ENCODE measurements at places on chromosomes 1 and 21.

DNA sequence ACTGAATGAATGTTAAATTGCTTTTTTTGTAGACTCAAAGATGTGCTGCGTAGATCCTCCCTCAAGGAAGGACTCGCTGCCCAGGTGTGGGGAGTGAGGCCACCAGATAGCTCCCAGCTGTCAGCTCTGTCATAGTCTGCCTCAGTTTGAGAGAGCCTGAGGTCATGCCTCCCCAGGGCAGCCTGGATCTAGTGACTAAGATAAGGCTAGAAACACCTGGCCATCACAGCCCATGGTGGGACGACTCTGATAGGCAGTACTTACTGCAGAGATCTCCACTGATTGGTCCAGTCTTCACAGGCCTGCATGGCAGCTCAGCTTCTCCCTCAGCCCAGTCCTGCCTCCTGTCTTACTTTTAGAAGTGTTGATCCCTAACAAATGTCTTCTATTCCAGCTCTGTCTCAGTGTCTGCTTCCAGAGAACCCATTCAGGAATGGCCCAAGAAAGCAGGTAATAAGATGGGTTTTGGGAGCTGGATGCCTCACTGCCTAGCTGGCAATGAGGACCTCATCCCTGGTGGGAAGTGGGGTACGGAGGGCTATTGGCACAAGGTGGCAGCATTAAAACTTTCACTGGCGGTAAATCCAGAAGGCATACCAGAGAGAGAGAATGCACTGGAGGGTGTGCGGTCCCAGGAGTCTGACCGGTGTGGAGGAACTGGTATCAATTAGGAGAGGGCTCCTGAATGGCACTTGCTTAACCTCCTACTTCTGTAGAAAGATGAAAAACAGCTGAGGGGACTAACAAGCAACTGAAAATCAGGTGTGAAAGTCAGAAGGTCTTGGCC is 55.3 kb upstream of the GPR37L1 start:
- no peak for DNase-seq

DNA sequence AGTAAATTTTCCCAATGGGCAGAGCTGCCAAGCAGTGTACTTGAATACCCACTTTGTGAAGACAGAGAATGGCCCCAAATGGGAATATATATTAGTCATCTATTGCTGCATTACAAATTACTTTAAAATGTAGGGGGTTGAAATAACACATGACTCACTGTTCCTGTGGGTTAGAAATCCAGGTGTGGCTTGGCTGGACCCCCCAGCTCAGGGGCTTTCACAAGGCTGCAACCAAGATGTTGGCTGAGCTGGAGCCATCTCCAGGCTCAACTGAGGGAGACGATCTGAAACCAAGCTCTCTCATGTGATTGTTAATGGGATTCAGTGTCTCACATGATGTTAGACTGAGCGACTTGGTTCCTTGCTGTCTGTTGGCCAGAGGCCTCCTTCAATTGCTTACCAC is 33.4 kb upstream of the ARHGAP29 start:
- no peak for DNase-seq

- no peak for DNase-seq
Observed at GRCh38 chr21:32515874-32516273, 69.4 kb downstream of the TCP10L start.

DNA sequence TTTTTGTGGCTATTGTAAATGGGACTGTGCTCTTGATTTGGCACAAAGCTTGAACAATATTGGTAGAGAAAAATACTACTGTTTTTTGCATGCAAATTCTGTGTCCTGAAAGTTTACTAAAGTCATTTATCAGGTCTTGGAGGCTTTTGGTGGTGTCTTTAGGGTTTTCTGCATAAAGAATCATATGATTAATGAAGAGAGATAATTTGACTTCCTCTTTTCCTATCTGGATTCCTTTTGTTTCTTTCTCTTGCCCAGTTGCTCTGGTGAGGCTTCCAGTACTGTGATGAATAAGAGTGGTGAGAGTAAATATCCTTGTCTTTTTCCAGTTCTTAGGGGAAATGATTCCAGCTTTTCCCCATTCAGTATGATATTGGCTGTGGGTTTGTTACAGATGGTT is 1166.7 kb downstream of the NCAM2 start:
- no peak for DNase-seq

GRCh38 chr1:117250061-117250606 is 39.4 kb upstream of the VTCN1 start:
- DNase-seq = no peak

DNA sequence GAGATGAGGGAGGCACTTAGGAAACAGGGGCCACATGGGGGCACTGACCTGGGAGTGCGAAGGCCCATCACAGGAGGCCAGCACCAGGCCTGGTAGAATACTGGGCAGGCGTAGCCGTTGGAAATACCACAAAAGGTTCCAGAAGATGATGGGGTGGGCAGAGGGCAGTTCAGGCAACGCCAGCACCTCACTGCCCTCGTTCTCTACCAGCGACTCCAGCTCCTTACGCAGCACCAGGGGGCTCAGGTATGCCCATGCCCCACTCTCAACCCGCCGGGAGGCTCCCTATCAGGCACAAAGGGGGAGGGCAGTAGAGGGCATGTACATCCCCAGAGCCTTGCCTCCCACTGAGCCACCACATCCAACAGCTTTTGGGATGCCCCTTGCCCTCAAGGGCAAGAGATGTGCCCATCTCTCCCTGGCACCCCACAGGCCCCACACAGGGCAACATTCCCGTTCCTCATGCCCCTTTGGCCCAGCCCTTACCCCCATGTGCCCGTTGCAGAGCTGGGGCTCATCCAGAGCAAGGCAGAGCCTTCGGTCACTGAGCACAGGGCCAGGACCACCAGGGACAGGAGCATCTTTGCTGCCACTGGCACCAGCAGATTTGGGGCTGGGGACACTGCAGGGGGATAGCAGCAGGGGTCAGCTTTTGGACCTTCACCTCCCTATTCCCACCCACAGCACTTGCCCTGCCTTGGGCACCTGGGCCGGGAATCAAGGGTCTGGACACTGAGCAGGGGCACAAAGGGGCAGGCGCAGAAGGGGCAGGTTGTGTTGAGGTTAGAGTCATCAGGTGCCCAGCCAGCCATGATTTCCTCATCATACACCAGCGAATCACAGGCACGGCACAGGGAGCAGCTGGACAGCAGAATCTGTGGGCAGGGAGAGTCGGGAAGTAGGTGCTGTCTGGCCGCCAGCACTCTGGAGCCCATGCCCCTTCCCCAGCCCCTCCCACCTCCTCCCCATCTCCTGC is 9.7 kb upstream of the GATAD2B start:
- DNase-seq = no peak

GRCh38 chr1:18849261-18849711 is 10.2 kb downstream of the TAS1R2 start:
- DNase-seq = no peak

DNA sequence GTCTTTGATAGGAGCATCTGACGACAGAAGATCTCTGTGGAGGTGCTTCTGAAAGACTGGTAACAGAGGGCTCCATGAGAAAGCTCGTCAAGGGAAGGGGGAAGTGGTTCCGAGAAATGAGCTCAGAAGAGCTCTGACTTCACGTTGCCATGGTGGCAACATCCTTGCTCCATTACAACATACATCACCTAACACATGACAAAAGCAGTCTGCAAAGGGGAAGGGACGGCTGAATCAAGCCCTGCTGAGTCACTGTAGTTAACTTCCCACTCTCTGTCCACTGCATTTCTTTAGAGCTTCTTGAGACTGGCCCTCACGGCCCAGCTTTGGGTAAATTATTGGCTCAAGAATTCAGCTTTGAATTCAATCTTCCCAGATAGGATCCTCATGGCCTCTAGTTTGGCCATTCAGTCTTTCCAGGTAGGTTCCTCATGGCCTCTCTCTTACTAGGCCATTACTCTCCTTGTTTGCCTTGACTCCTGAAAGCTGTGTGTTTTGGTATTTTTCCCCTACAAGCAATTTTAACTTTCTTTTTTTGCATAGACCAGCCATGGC is 88.0 kb upstream of the ZNF648 start:
- DNase-seq = no peak

GRCh38 chr1:79190074-79190473 is 183.5 kb upstream of the ADGRL4 start:
- no peak for DNase-seq

- peak; percentile 5 for DNase-seq
Observed at GRCh38 chr1:51189421-51190073, 46.5 kb upstream of the RNF11 start.

DNA sequence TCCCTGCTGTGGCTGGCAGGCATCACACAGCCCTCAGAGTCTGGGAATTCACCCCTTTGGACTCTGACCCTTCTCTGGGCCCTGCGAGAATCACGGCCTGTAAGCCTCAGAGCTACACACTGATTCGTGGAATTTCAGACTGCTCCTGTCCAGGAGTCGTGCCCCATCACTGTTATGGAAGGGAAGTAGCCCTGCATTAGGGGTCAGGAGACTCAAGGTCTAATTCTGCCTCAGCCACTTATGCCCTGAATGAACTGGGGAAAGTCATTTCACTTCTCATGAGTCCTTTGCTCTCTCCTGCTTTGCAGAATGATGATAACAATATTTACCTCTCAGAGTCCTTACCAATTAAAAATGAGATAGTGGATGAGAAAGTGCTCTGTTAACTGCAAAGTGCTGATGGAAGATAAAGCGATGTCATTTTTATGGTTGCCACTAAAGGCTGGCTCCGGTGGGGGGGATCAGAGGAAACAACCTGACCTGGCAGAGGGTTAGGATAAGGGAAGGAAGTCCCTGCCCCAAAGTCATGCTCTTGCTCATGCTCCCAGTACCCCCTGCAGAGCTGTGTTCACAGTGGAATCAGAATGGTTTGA is 148.6 kb upstream of the CD34 start:
- DNase-seq = no peak
